ENCODE measurements at places on chromosomes 2 and 18.

DNA sequence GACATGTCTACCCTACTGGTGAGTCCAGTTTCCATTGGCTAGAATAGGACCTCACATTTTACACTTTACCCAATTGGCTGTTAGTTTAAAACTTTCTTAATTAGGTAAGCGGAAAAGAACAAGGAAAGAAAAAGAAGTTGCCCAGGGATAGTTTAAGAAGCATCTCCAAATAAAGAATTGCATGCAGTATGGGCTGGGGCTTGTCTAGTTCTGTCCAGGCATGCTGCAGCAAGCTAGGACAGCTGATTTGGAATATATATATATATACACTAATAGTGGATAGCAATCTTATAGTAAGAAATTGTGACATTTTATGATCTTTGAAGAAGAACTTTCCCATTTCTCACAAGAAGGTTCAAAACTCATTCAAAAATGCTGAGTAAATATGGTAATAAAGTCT is 90.0 kb upstream of the ERBB4 start:
- no peak for DNase-seq

DNA sequence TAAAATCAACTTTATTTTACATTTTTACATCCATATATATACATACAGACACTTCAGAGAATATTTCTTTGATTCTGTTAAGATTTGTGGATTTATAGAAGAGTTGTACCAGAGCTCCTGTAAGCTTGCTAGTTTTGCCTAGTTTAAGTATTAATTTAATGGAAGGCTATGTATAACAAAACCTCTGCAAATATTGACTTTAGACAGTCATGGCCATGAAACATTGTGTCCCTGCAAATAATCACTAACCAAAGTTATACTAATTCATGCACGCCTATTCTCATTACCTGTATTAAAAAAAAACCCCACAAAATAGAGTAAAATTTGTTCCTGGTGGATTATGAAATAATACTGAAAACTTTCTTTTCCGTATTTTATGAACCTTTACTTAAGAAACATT is 379.3 kb downstream of the CTNNA2 start:
- no peak for DNase-seq

GRCh38 chr2:118909191-118909590 is 32.8 kb upstream of the MARCO start:
- DNase-seq = no peak

DNA sequence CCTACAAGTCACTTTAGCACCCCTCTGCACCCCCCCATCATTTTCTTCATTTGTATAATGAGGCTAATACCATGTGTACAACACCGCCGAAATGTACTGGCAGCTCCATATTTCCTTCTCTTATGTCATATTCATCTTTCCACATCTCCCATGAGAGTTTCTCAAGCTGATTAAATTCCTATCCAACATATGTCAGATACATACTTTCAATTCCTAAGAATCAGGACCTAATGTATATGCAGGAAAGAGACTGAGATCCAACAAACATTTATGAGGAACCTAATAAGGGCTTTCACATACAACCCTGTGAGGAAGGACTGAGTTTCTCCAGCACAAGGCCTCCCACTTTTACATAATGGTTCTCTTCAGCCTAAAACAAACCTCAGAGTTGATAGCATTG is 41.9 kb downstream of the PRKD3 start:
- no peak for DNase-seq

- peak; percentile 96 for DNase-seq
Observed at GRCh38 chr2:237299906-237300305, 114.1 kb downstream of the COL6A3 start.

DNA sequence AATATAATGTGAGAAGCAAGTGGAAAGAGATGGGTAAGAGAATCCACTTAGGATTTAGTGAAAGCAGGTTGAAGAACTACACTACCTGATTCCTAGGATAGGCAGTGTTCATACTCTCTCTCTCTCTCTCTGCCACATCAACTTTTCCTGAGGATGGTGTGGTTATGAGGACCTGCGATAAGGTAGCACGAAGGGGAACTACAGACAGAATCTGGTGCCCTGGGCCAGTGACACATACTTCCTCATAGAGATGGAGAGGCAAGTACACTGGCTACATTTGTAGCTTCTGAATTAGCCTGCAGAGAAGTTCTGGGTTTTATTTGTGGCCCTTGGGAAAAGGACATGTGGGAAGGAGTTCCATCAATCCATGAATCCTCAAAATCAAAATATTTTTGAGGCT is 44.5 kb downstream of the PTH2R start:
- no peak for DNase-seq

DNA sequence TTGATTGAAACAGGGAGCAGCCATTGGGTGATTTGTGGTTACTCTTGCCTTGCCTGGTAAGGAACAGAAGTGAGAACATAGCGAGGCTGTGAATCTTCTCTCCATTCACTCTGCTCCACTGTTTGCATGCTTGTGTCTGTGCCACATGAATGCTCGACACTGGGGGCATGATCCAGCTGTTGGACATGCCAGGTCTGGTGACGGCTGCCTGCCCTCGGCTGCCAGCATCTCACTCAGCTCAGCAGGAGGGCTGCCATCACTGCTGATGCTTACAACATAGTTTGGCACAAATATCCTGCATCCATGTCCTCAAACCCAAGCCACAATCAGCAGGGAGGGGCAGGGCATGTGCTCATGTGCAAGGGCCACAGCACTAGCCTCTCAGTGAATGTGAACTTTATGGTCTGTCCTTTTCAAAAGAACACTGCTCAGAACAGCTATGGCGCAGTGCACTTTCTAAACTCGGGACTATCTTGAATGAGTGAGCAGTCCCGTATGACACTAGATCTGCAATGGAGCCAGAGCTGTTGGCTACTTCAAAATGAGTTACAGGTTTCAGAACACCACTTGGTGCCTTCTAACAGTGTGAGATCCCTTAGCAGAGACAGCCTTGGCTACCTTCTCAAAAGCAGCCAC is 126.3 kb downstream of the NRP2 start:
- DNase-seq = no peak

- peak; percentile 26 for DNase-seq
Observed at GRCh38 chr2:84676295-84676694, 160.0 kb downstream of the DNAH6 start.

- no peak for DNase-seq
Observed at GRCh38 chr2:5736050-5736449, 43.9 kb downstream of the SOX11 start.

GRCh38 chr2:202149155-202149762 is 76.2 kb downstream of the KIAA2012 start:
- no peak for DNase-seq

- no peak for DNase-seq
Observed at GRCh38 chr2:239993291-239993690, 31.9 kb downstream of the NDUFA10 start.

GRCh38 chr18:56199580-56200330 is 438.6 kb downstream of the TXNL1 start:
- DNase-seq = no peak

DNA sequence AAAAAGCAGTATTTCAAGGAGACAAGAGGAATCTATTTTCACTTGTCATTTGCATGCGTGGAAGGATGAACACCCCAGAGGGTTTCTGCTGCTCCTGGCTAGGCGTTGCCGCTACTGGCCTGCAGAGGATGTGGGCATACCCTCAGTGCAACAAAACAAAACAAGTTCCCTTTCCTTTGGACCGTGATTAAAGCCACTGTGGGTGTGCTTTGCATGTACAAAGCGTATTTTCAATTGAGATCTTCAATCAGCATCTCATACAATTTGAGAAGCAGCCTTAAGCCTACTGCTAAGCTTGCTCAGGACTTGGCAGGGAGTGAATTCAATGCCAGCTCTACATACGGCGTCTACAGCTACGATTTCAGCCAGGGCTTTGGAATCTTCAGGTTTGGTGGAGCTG is 298.4 kb downstream of the LPIN1 start:
- DNase-seq = no peak

DNA sequence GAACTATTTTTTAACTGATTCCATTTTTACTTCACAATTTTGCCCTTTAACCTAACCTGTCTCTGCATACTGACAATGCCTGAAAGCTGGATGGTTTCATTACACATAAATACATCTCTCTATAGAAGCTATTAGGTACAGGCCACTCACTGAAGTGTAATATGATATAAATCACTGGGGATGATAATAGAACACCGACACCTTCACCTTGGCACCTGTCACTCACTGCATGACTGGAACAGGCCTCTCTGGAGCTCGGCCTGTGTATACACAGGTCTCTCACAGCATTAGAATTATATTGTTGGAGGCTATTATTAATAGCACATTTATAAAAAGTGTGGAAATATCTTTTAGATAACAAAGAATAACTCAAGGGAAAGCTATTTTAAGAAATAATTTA is 138.2 kb downstream of the TMEM131 start:
- no peak for DNase-seq

- peak; percentile 96 for DNase-seq
Observed at GRCh38 chr2:150487537-150488429, at the start of gene RND3. TSS of gene RND3 (minus strand) at chr2:150487667. CDS start at chr2:150487417, 250 bp downstream.

DNA sequence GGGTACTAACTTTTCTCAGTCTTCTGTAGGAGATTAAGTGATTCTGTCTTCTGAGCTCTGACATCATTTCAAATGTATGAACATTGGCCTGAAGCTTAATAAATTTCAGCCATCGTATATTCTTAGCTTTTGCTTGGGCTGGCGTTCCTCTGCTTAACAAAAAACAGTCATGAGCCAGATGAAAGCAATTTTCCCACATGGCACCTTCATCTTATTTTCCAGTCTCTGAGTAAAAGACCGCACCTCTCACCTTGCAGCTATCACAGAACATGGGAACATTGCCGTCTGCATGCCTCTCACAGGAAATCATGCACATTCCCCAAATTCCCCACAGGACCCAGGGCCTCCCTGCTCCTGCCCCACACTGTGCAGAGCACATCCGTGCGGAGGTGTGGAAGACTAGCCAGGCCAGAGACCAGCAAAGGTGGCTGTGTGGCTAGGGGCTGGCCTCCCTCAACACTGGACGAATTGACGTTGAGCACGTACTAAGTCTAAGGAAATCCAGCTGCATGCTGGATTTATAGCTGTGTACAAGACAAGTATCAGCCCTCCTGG is 531.8 kb upstream of the ID2 start:
- DNase-seq = peak; percentile 67

GRCh38 chr18:78378983-78379382 is 600.6 kb upstream of the SALL3 start:
- no peak for DNase-seq

GRCh38 chr2:227973241-227973640 is 101.8 kb downstream of the DAW1 start:
- no peak for DNase-seq

GRCh38 chr2:119753041-119753929 is 6.4 kb upstream of the PTPN4 start:
- DNase-seq = no peak

DNA sequence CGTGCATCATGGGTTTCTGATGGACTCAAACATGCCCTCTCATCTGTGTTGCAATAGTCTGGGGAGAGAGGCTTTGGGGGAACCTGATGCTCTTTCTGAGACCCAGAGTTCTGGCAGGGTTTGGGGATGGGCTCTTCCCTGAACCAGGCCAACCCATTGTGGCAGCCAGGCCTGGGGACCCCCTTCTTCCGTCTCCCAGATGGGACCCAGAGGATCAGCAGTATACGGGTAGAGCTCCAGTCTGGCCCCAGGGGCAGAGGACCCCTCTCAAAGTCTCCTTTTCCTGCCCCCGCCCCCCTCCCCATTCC is 333.7 kb downstream of the DYSF start:
- no peak for DNase-seq

- DNase-seq = no peak
Observed at GRCh38 chr2:167186465-167186864, 298.2 kb downstream of the XIRP2 start.

DNA sequence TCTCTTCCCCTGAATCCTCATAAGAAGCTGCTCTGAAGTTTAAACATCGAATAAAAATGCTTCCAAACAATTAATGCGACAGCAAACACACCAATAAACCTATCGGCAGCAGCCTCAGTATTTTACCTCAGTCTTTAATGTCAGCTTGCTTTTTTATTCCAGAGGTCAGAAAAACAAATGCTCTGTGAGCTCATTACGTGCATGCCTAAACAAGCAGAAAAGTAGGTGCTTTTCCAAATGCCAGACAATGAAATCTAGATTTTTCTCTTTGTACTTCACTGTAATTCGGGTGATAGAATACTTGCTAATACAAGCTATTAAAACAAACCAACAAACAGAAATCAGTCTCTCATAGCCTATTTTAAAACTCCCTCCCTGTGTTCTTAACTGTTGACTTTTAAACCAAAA is 381.5 kb downstream of the NRXN1 start:
- no peak for DNase-seq

- no peak for DNase-seq
Observed at GRCh38 chr2:102283996-102284395, 27.4 kb upstream of the IL1RL1 start.

DNA sequence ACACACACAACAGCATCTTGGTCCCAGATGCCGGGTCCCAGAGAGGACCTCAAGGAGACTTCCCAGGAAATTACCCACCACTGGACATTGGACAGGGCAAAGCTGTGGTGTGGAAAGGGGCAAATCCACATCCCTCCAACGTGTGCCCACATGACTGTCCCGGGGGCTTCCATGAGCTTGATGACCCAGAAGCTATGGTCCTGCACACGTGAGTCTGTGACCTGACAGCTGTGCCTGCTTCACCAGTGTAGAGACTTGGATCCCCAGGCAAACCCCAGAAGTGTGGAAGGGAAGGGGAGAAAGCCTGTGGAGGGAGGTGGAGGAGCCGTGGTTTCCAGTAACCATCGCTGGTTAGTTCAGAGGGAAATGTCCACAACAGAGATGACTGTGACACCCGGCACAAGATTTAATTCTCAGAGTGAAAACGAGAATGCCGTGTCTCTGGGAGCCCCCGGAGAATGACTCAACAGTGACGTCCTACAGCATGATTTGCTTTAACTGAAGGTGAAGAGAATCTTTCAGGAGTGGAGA is 19.1 kb upstream of the GPR55 start:
- no peak for DNase-seq

DNA sequence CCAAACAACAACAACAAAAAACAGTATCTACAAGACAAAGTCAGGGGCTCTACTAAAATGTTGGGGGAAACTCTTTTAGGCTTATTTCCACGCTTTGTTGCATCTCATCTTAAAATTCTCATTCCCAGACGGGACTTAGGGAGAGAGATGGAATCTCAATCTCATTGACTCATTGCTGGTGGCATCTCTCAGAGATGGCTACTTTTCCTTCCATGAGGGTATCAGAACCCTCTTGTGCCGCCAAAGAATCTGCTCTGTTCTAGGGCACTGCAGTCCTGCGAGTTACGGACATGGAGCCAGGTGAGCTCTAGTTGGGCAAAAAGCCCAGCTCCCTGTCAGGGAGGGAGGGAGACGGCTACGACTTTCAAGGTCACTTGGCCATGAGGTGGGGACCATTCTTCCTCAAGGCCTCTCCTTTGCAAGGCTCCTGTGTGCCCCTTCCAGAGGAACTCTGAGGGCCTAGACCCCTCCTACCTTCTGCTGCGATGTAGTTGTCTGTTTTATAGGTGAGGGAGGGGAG is 68.0 kb downstream of the MYCN start:
- DNase-seq = no peak

DNA sequence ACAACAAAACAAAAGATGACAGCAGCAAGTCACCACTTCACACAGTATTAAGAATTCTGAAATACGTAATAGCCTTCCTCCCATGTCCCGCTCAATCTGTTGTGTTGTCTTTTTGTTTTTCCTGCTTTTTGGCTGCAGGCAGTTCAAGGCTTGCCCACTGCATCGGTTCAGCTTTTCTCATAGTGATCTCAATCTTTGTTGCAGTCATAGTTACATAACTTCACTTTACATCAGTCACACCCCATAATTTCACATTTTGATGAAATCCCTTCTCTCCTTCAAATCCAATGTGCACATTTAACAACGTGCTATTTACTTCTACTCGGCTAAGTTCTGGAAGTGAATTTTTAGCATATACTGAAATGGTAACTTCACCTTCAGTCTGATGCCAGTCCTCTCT is 33.8 kb upstream of the HAAO start:
- no peak for DNase-seq

GRCh38 chr2:190250421-190250820 is 69.2 kb downstream of the HIBCH start:
- no peak for DNase-seq
